ENCODE measurements at places on chromosomes 3 and 15.

DNA sequence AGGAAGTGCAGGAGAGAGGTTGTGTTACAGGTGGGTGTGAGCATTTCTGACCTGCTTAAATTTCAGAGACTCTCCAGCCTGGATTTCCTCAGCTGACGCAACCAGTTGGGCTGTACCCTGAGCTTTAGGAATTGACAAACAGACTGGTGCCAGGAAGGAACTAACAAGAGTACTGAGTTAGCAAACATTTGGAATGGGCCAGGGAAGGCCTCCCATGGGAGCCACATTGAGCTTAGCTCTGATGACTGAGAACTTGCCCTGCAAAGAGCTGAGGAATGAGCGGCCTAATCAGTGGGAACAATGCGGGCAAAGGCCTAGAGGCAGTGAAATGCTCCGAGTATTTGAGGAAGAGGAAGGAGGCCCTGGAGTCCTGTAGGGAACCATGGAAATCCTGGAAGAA lies 254.2 kb downstream of the FEZF2 start:
- no peak for DNase-seq

DNA sequence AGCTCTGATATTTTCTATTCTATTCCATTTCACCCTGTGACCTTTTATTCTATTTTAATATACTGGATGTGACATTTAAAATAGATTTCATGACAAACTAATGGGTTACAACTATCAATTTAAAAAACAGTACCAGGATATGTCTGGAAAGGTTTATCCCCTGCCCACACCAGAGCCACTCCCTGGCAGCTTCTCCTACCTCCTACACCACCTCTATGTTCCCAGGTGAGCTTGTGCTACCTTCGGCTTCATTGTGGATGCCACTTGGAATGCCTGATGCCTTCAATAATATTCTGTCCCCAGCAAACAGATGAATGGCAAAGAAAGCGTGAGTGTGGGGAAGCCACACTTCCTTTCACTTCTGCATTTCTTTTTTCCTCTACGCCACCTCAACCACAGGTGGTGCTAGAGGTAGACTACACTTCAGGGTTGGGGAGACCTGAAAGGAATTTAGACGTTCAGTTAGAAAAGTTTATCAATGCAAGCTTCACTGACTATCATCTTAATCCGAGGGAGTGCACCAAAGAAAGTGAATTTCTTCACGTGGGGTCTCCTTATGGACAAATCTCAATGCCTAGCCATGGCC lies 213.0 kb downstream of the SSR3 start:
- no peak for DNase-seq

DNA sequence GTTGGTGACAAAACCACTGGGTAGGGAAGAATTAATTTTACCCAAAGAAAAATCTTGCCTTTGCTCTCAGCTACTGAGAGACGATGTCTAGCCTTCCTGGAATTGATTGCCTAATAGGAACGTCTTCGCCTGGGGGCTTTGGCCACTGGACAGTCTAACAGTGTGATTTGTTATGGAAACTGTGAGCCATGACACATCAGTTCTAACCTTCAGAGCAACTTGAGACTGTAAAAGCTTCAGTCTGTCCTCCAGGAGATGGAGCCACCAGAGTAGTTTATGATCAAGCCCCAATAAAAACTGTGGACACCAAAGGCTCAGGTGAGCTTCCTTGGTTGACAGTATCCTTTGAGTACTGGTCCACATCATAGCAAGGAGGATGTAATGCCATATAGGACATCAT lies 235.8 kb upstream of the TMCO5A start:
- no peak for DNase-seq

- DNase-seq: no peak
These were observed 33.3 kb downstream of the CA12 start for GRCh38 chr15:63348392-63348791.

DNA sequence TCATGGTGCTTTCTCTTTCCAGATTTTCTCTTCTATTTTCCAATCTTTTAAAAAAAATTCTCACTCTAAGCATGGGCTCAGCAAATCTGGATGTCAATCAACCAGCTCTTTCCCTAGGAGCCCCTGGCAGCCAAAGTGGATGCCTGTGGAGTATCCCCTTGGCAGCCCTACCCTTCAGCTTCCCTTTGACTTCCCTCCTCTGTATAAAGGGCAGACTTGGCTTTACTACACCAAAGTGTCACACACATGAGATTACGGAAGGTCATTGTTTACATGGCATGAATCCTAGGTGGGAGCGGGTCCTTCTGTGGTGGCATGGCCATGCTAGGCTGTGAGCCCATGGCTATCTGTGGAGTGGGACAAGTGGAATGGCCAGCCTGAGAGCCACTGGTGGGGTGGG lies 379.9 kb downstream of the GABRB3 start:
- DNase-seq: no peak

GRCh38 chr3:127518456-127519081 lies 72.0 kb downstream of the TPRA1 start:
- no peak for DNase-seq

DNA sequence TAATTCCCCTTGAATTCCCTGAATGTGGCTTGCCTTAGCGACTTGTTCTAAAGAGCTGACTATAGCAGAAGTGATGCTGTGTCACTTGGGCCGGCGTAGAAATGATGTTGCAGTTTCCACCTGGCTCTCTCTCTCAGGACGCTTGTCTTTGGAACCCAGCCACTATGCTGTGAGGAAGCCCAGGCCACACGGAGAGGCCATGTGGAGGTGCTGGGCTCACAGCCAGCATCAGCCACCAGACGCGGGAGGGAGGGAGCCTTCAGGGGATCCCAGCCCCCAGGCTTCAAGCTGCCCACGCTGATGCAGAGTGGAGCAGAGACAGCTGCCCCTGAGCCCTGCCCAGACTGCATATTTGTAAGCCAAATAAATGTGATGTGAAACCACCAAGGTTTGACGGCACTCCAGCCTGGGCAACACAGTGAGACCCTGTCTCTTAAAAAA lies 18.6 kb downstream of the RNU5B-1 start:
- no peak for DNase-seq

- no peak for DNase-seq
These were observed 63.4 kb upstream of the LINGO1 start for GRCh38 chr15:77695961-77696582.

DNA sequence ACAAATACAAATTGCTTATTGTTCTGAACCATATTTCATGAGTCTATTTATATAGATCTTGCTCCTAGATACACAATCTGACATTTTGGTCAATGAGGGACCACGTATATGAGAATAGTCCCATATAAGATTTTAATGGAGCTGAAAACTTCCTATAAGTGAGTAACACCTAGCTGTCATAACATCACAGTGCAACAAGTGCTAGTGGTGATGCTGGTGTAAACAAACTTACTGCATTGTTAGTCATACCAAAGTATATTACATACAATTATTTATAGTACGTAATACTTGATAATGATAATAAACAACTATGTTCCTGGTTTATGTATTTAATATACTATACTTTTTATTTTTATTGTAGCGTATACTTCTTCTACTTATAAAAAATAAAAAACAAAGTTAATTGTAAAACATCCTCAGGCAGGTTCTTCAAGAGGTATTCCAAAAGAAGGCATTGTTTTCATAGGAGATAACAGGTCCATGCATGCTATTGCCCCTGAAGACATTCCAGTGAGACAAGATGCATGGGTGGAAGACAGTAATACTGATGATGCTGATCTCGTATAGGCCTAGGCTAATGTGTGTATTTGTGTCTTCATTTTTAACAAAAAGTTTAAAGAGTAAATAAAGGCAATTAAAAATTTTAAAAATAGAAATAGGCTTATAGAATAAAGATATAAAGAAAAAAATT lies 46.8 kb upstream of the NAALADL2 start:
- no peak for DNase-seq

DNA sequence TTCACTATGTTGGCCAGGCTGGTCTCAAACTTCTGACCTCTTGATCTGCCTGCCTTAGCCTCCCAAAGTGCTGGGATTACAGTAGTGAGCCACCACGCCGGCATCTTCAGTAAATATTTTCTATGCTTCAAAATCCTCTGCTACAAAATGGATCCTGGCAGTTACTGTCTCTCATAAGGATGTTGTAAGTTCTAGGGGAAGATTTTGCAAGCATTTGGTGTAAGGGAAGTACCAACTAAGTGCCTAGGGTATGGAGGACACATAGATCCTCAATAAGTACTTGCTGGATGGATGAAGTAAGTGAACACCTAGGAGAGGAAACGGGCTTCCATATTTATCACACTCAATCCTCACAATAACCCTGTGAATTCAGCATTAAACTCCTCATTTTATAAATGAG lies 6.6 kb downstream of the TM4SF4 start:
- no peak for DNase-seq

- no peak for DNase-seq
These were observed 173.6 kb upstream of the PFN2 start for GRCh38 chr3:150144191-150144708.

DNA sequence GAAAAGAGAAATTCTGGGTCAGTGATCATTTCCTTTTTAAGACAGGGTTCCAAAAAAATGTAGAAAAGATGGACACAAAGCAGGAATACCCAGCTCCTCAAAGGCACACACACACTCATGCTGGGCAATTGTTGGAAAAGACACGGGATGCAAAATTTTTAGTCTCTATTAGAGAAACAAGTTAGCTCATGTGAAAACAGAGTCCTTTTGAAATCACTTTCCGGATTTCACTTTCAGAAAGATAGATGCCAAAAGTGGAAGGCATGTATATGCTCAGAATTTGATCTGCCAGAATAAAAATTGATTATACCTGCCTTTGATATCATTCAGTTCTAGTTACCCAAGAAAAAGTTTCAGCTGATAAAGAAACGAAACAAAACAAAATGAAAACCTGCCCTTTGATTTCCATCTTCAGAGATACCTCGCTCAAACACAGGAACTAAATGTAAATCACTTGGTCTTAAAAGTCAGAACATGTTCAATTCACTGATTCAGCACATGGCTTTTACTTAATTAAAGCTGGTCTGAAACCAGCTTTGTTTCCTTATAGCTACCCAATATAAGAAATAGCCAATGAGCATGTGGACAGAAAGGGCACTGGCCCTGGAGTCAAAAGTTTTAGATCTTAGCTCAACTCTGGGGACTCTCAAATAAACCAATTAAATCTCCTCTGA lies 52.8 kb downstream of the PLD1 start:
- no peak for DNase-seq

DNA sequence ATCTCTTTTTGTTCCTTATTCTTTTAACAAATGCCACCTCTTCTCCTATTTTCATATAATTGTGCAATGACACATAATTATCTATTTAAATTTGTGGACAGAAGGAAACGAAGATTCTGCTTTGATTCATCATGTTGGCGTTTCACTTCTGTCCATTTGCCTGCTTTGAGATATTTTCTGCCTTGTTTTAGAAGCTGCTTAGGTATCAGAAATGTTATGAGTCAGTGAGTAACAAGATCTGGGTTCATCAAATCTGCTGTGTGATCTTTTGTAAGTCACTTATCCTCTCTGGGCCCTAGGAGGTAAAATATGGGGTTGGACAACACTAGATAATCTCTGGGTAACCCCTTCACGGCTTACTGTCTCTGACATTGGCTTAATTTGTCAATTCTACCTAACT lies 7.3 kb upstream of the MINDY4B start:
- no peak for DNase-seq

DNA sequence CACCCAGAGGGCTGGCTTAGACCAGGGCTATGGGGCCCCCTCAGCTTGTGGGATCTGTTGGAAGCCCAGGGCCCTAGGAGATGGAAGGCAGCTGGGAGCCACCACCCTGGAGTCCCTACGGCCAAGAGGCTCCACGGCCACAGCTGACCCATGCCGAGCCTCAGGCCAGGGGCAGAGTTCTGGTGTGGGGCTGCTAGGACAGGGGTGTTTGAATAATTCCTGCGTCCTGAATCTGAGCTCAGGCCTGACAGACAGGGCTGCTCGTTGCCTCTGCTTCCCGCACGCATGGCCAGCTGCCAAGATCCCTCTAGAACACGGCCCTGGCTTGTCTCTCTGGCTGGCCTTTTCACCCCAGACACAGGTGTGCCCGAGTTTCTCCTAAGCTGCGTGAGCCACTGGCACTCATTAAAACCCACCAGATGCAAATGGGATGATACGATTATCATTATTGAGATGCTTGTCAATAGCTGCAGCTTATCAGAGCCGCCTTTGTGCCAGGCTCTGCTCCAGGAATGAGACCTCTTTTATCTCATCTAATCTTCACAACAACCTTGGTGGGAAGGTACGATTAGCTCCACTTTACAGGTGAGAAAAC lies 70.2 kb downstream of the EFCAB12 start:
- no peak for DNase-seq

DNA sequence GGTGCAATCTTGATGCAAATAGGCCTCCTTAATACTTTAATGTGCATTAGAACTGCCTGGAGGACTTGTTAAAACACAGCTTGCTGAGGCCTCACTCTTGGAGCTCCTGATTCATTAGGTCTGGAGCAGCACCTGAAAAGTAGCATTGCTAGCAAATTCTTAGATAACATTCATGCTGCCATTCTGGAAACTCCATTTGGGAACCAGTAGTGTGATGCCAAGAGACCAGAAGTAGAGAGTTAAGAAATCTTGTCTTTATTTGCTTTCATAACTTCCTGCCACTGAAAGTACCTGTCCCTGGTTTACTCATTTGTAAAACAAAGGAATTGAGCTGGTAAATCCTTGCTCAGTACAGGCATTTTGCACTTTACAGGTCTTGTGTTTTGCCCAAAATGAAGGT lies 72.0 kb downstream of the RAP2B start:
- DNase-seq: no peak

GRCh38 chr3:152206243-152206760 lies 62.4 kb upstream of the MBNL1 start:
- DNase-seq: no peak

- peak; percentile 92 for DNase-seq
These were observed 4.0 kb upstream of the SIN3A start for GRCh38 chr15:75455424-75455981.

DNA sequence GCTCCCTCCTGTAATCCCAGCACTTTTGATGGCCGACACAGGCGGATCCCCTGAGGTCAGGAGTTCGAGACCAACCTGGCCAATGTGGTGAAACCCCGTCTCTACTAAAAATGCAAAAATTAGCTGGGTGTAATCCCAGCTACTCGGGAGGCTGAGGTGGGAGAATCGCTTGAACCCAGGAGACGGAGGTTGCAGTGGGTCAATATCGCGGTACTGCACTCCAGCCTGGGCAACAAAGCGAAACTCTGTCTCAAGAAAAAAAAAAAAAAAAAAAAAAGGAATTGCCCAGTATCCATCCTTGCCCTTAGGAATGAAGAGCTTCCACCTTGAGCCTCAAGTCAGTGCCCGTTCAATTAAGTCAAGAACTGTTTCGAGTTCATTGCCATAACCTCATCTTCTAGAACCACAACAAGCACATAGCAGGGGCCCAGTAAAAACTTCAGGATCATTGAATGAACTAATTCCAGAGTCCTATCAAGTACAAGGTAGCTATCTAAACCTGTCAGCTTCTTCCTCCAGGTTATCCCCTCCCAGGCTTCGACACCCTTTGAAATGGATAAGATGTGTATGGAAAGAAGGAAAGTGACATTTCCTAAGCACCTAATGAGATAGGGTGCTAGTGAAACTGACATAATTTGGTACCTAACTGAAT lies 826 bp downstream of the DBR1 start:
- DNase-seq: no peak

DNA sequence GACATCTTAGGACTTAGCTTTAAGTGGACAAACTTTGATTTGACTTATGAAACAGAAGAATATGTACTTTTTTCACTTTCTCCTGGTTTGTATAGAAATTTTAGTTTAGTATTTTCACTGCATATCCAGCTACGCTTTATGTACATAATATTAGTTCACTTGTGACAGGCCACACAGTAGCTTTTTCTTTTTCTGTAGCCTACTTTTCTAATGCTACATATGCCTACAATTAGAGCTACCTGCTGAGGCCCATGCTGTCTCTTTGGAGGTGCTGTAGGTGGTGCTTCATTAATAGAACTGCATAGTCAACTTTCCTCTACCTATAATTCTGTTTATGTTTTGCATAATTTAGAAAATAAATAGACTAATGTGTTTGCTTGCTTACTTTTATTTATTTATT lies 191.6 kb downstream of the NLGN1 start:
- no peak for DNase-seq
